AG10803 (cell line): ENCODE measurements at places on chromosomes 2 and 18.

DNA sequence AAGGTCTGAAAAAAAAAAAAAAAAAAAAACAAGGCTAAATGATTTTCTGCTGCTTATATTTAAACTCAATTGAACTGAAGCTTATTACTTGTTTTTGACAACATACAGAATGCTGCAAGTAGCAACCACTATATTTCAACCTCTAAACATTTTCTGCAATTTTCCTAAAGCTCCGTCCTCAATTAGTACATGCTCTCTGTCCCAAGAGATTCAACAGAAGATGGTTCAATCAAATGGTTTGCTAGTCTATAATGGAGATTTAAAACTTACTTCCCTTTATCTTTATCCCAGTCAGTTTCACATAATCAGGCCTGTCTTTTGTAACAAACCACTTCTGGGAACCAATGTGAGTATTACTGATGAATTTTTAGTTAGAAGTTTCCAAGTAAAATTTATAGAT, 485.1 kb upstream of the CDH7 start:
- DNase-seq, result no peak

DNA sequence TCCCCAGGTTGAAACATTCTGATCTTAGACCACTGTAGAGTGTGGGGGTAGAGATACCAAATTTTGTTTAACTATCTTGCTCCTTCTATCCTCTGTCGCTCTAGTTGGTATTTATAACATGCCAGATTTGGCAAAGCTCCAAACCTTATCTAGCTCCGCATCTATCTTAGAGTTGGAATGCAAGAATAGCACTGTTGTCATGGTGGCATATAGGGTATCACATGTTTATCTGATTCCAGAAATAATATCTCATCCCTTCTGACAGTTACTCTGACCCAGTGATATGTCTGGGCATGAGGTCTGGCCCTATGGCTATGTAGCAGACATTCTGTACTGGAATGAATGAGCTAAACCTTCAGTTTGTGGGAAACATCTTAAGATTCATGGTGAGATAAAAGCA, 51.7 kb downstream of the CABYR start:
- no peak for DNase-seq

DNA sequence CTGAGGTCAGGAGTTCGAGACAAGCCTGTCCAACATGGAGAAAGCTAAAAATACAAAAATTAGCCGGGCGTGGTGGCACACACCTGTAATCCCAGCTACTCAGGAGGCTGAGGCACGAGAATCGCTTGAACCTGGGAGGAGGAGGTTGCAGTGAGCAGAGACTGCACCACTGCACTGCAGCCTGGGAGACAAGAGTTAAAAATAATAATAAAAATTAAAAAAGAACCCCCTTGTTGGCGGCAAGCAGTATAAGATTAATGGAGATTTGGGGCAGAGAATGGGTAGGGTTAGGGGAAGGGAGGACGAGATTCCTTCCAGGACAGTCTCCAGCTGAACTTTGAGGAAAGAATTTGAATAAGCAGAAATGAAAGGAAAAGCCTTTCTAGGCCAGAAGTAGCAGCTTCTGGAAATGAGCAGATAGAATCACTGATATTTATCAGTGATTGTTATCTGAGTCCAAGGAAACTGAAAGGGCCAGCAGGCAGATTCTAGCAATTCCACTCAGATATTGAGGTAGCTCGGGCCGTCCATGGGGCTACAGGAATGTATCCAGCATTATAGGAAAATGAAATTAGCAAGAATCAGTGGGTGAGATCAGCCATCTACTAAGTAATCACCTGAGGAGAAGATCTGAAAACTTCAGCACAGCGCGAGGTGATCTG, 7.0 kb upstream of the MYCN start:
- no peak for DNase-seq

DNA sequence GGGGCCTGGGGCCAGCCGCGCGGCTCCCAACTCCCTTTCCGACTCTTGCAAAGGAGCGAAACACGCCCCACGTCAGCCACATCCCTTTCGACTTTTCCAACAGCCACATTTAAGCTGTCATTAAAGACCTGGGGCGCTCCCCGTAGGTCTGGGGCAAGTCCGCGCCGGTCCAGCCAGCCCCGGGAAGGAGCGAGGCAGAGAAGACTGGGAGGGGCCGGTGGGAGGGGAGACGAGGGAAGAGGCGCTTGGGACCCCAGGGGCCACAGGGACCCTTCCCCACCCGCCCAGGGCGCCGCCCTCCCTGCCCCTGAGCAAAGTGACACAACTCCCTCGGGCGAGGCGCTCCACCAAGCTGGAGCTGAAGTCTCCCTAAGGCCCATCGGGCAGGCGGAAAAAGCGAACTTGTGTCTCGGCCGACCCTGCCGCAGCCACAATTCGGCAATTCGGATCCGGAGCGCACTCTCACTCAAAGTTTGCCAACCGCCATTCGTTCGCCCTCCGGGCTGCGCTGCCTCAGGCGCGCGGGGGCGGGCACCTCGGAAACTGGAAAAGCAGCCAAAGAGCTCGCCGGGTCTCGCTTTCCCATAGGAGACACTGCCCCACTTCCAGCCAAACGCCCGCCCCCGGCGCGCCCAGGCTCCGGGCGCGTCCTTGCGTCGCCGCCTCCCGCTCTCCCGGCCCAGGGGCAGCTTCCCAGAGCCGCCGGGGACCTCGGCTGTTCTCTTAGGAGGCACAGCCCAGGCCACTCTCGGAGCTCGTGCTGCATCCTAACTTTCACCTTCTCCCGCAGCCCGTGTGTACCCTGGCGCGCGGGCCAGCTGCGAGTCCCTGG, 1.1 kb upstream of the KCTD1 start:
- DNase-seq, result peak; percentile 62

- DNase-seq, result peak; percentile 90
These were observed 12.5 kb downstream of the INPP4A start for GRCh38 chr2:98457045-98457696.

GRCh38 chr2:13495051-13495450, 778.3 kb downstream of the TRIB2 start:
- DNase-seq, result no peak

- no peak for DNase-seq
These were observed 383.1 kb upstream of the TNP1 start for GRCh38 chr2:217242947-217243346.

GRCh38 chr18:49898421-49898820, 85.1 kb upstream of the ACAA2 start:
- peak; percentile 54 for DNase-seq

GRCh38 chr2:82789851-82790205, 1669.3 kb downstream of the SUCLG1 start:
- no peak for DNase-seq

GRCh38 chr2:200944467-200945394, 18.7 kb downstream of the ORC2 start:
- peak; percentile 70 for DNase-seq

GRCh38 chr18:8657873-8658470, 47.4 kb upstream of the MTCL1 start:
- peak; percentile 53 for DNase-seq

DNA sequence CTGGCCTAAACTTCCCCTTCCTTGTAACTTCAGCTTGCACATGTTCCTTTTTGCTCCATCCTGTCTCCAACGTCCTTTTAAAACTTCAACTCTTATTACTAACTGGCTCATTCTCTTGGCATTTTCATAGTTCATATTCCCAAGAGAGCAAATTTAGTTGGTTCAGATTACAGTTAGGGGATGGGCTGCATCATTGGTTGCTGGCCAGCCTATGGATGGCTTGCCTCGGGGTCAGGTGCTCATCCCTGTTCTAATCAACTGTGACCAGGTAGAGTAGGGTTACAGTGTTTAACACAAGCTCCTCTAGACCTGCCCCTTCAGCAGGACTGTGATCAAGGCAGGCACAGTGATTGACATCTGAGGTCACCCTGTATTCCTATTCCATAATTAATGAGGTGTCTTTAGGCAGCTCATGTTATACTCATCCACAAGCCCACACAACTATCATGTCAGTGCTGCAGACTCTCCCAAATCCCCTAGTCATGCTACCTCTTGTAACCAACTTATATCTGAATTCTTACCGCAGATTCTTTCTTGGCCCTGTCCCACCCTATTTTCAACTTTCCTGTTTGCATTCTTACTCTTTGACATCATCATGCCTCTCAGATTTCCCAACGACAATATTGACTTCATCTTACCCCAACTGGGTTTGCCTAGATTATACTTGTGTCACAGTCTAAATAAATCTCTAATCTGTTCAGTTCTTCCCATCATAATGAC, 293.3 kb downstream of the MTX2 start:
- peak; percentile 88 for DNase-seq

- DNase-seq, result no peak
These were observed 90.5 kb upstream of the ITGB6 start for GRCh38 chr2:160290598-160290997.

- DNase-seq, result no peak
These were observed 50.8 kb downstream of the NRP2 start for GRCh38 chr2:205733082-205733481.
